Activated naive CD4-positive, alpha-beta T cell (primary cell): ENCODE measurements at places on chromosomes 2 and 18.

- DNase-seq: no peak
Observed at GRCh38 chr2:239192975-239193374, 207.8 kb downstream of the HDAC4 start.

- DNase-seq: no peak
Observed at GRCh38 chr2:102453501-102453900, 19.5 kb upstream of the SLC9A4 start.

- no peak for DNase-seq
Observed at GRCh38 chr2:38634684-38635083, 31.2 kb upstream of the GALM start.

DNA sequence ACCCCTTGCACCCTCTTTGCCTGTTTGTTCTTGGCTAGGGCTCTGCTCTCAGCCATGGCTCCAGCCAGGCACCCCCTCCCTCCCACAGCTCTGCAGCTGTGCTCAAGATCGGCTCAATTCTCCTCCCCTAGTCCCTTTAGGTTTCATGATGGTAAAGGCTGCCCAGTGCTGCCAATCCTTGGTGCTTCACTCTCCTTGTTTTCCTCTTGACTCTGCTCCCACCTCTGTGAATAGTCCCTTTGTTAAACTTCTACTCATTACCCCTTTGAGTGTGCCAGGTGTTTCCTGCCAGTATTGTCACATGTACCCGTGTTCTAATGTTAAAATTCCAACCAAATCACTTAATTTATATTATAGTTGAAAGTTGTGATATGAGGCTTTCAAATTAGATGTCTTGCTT is 101.0 kb upstream of the CERS6 start:
- DNase-seq: no peak

DNA sequence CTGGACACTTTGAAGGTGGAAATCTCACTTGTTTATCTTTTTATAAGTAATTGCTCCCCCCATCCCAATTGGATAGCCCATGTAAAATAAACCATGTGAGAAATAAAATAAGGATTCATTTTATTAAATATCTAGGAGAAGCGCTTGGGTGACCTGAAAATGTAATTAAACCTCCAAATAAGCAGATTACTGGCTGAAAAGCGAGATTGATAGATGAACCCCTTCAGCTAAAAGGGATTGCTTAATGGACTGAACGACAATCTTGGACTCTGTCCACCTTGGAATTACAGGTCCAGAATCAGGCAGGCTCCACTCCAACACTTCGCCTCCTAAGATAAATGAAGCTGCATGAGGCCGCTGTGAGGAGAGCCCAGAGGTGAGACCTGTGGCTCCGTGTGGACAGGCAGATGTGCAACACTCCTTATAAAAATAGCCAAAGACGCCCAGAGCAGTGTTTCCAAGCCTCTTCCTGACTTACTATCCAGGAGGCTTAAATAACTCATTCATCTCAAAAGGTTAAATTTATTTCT is 441.5 kb downstream of the MTX2 start:
- DNase-seq: no peak

DNA sequence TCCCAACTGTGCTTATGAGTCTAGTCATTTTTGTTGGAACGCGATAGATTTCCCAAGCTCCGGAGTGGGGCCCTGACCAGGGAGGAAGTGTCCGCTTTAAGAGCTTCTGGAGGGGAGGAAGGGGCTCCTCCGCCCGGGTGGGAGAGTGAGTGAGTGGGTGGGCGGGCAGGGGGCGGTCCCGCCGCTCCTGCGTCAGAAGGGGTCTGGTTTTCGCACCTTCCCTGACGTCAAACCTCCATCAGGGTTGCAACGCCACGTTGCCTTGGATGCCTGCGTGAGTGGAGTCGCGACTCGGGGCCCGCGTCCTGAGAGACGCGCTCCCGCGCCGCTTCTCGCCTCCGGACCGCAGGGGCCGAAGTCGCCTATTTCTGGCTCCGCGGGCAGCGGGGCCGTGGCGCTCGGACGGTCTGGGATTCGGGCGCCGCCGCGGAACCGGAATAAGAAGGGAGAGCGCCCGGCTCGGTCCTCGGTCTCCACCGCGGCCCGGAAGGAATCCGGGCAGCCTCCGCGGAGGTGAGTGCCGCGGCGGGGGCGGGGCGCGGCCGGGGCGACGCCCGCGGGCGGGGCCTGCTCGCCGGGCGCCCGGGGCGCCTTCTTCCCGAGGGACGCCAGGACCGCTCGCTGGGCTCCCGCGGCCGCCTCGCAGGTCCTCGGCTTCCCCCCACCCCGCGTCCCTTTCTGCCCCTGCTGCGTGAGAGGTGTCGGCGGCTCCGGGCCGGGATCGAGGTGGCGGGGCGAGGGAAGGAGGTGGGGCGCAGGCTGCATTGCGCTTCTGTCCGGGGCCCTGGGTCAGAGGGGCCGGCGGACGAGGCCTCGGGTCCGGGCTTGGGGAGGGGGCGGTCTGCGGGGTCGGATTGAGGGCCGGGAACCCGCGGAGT is at the start of gene ZDBF2:
Gene ZDBF2, plus strand, starts transcription at position 230 of the 878 bp plus-strand sequence. CDS start 7,187 bp downstream, outside the sequence.
- DNase-seq: no peak
